Activated CD4-positive, alpha-beta T cell treated with anti-CD3 and anti-CD28 coated beads, Interleukin-2, amount 50 U/mL, for 16 hours (primary cell): ENCODE measurements at places on chromosomes 3 and 15.
A peak's percentile ranks its signal among the peaks of the same experiment; 100 is the strongest.

- DNase-seq: no peak
Observed at GRCh38 chr3:99520513-99520912, 117.9 kb upstream of the COL8A1 start.

DNA sequence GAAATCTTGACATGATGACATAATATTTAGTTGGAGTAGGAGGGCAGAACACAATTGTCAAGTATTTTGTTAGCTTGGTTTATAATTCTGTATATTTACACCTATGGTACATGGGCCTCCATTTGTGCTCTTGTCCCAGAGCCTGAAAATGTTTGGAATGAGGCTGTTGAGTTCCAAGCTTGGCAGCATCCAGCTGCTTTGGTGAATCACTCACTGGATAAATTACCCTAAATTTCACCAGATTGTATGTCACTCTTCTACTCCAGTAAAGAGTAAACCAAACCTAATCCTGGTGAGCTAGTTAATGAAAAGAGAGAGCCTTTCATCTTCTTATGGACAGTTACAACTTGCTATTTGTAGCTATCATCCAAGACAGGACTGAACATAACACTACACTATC lies 928.7 kb downstream of the DIPK2A start:
- no peak for DNase-seq

- no peak for DNase-seq
Observed at GRCh38 chr15:90087454-90088154, 14.7 kb downstream of the IDH2 start.

DNA sequence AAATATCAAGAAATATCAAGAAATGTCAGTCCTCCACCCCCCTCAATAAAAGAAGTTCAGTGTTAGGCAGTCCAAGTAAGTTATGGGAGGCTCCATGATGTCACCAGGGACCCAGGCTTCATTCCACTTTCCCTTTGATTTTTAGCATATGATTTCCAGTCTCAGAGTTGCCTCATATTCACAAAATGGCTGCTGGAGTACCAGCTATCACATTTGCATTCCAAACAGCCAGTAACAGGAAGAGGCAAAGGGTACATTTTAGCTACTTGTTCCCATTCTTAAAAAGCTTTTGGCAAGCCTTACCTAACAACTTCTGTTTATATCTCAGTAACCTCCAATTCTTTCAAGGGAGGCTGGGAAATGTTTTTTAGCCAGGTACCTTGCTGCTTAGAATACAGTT lies 13.4 kb upstream of the KLF13 start:
- no peak for DNase-seq

GRCh38 chr3:16280671-16281070 lies 15.7 kb downstream of the OXNAD1 start:
- DNase-seq: no peak

DNA sequence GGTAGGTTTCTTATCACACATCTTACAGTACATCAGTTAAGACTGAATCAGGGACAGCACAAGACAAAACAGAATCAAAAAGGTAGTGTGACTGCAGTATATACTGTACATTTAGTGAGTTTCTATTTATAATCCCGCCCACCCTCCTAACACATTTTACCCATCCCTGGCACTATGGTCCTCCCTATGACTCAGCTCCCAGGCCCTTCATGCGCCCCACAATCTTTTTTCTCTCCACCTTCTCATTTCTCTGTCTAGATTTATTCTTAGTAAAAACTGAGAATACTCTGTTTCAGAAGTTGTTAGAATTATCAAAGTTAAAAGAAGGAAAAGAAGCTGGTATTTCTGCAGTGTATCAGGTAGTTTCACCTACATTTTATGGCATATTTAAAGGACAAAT lies 427.3 kb downstream of the CNTN4 start:
- no peak for DNase-seq

DNA sequence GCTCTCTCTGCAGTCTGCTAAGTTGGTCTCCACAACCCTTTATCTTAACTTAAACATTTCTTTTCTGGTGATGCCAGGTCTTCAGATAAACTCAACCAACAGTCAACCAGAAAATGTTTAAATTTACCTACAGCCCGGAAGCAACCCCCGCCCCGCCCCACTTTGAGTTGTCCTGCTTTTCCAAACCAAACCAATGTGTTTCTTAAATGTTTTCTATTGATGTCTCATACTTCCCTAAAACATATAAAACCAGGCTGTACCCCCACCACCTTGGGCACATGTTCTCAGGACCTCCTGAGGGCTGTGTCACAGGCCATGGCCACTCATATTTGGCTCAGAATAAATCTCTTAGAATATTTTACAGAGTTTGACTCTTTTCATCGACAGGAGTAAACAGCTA lies 13.2 kb upstream of the GPR160 start:
- DNase-seq: no peak

GRCh38 chr3:15326673-15327072 lies 5.7 kb downstream of the SH3BP5 start:
- DNase-seq: no peak

GRCh38 chr15:31277335-31278060 lies 49.1 kb upstream of the KLF13 start:
- DNase-seq: no peak

GRCh38 chr3:125186800-125187598 lies 25.5 kb downstream of the SLC12A8 start:
- no peak for DNase-seq

DNA sequence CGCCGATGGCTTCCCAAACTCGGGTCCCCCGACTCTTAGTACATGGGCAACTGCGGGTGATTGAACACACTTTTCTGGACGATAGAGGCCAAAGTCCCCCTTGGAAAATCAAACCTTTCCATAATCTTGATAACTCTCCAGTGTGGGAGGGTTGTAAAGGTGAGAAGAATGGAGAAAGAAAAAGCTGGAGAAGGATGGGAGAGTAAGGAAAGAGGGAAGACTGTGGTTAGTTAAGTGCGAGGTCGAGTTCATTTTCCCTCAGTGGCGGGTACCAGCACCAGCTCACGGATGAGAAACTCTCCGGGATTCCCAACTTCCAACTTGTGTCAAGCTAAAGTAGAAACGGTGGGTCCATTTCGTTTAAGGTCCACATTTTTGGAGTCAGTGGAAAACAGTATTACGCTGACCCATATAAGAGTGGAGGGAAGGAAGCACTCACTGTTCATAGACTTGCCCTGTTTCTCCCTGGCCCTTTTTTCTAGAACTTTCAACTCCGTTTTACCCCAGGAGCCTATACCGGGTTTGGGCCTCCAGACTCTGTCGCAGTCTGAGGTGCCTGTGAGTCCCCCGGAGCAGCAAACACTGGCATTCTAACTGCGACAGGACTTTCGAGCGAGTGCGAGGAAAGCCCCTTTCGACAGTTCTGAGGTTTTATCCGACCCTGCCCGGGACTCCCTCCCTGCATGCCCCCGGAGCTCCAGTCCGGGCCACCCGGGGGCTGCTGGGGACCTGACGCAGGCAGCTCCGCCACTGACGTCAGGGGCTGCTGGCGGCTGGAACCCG lies 14.8 kb downstream of the ZIC1 start:
- DNase-seq: no peak

- no peak for DNase-seq
Observed at GRCh38 chr3:103499132-103499900, 1064.5 kb downstream of the ZPLD1 start.

DNA sequence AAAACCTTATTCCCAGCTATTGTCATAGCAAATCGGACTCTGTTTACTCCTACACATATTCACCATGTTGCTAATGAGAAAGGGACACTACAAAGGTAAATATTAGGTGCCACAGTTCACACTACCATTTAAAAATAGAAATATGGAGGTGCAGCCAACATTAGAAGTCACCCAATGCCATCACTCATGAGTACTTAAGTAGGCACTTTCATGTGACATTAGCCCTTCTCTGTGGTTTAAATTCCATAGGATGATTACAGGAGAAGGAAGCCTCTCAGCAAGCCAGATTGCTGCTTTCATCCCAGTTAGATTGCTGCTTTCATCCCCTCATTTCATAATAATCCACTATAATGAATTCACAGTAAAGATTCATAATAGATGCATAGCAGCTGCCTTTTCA lies 376.8 kb upstream of the ALCAM start:
- no peak for DNase-seq

GRCh38 chr15:66390678-66391077 lies 4.0 kb downstream of the MAP2K1 start:
- peak; percentile 71 for DNase-seq

GRCh38 chr3:33074217-33075067 lies 22.5 kb downstream of the GLB1 start:
- DNase-seq: peak; percentile 81

DNA sequence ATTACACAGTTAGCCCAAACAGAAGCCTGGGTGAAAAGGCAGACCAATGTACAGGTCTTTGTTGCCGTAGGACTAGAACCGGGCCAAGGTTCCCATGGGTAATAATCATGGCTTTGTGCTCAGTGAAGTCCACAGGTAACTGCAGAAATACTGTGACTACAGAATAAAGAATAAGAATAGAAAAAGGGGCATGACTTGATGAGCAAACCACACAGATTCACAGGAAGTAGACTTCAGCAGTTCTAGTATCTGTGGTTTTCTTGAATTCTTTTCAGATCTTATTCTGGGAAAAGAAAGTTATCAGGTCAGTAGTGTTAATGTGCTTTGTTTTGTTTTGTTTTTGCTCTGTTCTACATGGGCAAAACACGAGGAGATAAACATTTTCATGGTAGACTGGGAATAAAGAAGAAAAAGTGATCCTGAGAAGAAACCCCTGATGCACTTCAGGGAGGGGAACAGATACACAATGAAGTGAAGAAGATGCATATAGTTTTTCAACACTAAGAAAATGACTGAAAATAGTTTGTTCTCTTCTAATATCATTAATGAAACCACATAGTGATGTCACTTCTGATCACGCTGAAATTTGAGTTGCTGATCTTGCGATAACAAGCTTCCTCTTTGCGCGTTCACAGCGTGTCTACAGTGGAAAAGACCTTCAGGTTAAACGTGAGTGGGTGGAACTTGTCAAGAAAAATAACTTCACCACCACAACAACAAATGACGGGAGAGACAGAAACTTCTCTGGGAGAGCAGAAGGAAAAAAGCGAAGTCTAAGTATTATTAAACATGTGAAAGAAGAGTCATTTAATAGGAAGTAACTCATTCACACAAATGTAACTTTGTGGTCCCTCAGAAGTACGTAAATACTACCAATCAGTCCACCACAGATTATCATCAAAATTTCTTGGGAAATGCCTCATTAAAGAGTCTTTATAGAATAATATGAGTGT lies 315.8 kb upstream of the SATB1 start:
- peak; percentile 90 for DNase-seq

GRCh38 chr15:98860281-98861041 lies 147.1 kb downstream of the PGPEP1L start:
- no peak for DNase-seq

GRCh38 chr3:25165306-25165705 lies 262.8 kb upstream of the RARB start:
- DNase-seq: no peak

- DNase-seq: no peak
Observed at GRCh38 chr3:189457631-189458412, 173.4 kb upstream of the TP63 start.

DNA sequence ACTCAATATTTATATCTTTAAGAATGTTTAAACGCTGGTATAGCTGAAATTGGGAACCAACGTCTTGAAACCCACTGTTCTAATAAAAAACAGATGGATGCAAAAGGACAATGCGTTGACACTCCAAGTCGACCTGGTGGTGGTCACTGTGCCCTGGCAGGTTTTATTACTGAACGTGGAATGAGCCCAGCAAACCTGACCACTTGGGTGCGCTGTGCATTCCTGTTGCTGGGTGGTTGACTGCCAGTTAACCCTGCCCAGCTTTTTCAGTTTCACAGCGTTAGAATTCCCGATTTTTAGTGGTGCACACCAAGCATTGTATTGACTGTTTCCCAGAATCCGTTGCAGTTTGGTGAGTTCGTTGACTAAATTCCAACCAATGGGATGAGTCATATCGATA lies 384.4 kb downstream of the OCA2 start:
- DNase-seq: no peak

GRCh38 chr3:174100744-174101143 lies 703.2 kb downstream of the NLGN1 start:
- no peak for DNase-seq

GRCh38 chr3:113287111-113287802 lies 75.9 kb downstream of the BOC start:
- DNase-seq: no peak

DNA sequence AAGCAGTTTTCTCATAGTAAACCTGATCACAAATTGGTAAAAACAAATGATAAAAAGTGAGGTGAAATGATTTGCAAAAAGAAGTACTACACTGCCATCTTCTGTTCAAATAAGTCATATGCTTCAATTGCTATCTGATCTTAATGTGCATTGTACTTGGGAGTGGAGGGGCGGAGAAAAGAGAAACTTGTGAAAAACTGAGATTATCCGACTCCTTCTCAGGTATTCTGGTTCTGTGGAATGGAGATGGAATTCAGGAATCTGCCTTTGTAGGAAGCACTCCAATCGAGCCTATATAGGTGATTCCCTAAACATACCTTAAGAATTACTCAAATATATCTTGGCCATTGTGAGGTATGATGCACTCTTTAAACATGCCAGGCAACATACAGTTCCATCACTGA lies 180.6 kb downstream of the CHL1 start:
- DNase-seq: peak; percentile 20

DNA sequence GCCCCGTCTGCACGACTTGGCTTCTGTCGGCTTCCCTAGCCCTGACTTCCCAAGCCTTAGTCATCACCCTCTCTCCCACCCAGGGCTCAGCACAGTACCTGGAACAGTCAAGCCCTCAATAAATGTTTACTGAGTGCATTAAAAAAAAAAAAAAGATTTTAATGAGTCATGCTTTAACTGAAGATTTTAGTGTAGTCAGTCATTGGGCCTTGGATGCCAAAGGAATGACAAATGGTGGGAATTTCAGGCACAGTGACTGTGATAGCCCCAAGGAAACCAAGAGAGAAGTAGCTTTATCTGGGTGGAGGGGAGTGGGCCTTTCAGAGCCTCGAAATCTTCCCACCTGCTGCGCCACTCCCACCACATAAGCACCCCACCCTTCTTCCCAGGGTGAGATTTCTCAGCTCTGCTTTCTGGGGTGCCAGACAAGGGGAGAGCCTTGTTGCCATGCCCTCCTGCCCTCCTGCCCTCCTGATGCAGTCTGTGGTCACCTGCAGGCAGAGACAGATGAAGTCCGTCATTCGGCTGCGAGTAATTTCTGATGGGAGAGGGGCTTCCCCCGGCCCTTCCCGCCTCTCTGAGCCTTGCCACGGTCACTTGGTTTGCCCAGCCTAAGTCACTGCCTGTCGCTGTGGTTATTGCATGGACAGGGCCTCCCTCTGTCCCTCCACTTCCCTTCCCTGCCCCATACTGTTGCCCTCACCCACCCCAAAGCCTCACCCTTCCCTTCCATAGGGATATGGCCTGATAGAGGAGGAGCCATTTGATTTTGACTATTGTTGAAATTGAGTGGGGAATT lies 41.8 kb downstream of the SMAD3 start:
- DNase-seq: no peak

GRCh38 chr15:96066126-96066525 lies 264.4 kb upstream of the NR2F2 start:
- DNase-seq: no peak
